ENCODE measurements at places on chromosomes 2 and 18.

- DNase-seq = no peak
Measured at GRCh38 chr18:62485684-62486083, 37.1 kb upstream of the ZCCHC2 start.

DNA sequence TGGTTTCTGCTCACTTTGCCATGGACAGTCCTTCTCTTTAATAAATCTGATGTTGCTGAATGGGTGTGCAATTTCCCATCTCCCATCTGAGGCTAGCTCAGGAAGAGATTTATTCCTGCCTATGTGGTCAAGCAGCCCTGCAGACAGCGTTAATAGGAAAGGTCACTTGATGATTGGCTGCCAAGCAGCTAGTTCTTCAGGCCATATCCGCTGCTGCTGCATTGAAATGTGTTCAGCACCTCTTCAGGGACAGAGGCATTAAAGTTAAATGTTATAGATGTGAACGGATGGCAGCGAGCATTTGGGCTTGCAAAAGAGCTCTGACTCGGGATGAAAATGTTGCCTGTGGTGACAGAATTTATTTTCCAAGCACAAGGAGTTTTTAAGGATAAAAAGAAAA, 474.2 kb downstream of the PIK3C3 start:
- no peak for DNase-seq

DNA sequence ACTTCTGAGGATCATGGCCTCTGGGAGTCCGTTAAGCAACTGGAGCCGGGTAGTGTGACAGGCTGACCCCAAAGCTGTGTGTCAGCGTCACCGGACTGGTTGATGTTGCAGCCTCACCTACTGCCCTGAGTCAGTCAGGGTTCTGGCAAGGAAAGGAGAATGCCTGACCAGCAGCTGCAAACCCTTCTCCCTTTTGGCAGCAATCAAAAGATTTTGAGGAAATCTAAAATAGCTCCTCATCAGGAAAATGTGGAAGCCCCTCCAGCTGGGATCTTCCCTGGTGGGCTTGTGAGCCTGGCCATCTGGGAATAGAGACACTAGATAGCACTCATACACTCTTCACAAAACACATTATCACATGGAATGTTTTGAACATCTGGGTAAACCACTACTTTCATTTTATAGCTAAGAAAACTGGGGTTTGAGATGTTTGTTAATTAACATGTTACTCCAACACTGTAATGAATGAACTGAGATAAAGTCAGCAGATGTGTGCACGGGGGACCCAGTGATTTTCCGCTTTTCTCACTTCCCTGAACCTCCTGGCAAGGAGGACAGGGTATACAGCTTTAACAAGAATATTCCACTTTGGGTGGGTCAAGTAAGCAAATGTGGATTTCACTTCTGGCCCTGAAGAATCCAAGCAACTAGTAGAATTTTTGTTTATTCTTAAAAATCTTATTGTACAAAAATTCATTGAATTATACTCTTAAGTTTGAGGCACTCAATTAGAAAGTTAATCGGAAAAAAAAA, 24.7 kb downstream of the CLUL1 start:
- no peak for DNase-seq

DNA sequence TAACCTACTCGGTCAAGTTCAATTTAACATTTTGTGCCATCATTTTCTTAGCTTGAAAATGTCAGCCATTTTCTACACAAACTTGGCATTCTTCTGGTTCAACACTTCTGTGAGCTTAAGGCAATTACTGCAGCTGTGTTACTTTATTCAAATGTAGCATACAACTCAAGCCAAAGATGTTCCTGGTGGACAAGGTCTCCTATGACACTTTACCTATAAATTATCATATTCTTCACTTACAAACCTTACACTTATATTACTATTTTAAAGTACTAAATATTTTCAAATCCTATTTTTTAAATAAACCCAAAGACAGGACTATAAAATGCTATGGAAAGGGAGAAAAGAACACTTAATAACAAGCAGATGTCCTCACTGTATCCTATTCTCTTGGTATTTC, 1045.3 kb downstream of the TSN start:
- DNase-seq = no peak

DNA sequence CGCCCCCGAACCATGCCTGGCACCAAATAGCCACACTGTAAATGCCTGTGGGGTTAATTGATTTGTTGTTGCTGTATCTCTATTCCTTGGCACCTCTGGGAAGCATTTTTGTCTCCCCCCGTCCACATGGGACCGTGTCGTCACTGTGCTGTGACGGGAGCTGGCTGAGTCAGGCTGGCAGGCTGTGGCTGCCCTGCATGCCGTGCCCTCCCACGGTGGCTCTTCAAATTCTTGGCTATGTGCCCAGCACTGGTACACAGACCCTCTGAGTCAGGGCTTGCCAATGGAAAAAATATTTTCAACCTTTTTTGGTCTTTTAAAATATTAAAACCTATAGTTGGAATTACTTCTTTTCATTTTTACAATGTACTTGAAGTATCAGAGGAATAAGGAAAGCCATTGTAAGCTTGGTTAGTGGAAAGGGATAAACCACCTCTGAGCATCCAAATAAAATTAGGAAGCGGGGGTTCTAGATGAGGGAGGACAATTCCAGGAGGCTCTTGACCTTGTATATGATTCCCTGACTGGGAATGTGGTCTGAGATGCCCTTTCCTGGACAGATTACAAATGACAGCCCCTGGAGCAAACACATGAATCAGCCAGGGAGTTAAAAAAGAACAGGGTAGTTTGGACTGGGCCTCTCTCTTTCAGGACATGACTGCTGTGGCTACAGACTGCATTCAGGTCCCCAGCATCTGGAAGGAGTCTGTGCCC, 59.4 kb downstream of the DGKD start:
- DNase-seq = peak; percentile 52

GRCh38 chr2:12603781-12604295, 112.9 kb upstream of the TRIB2 start:
- DNase-seq = no peak

DNA sequence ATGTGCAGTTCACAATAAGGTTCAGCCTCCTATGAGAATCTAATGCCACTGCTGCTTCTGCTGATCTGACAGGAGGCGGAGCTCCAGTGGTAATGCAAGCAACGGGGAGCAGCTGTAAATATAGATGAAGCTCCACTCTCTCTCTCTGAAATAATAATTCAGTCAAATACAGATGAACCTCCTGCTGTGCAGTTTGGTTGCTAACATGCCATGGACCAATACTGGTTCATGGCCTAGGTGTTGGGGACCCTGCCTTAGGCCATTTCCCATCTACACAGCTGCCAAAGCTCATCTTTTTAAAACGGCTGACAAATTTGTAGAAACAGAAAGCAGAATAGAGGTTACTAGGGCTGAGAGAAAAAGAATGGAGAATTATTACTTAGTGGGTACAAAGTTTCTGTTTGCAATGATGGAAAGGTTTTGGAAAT, 10.7 kb upstream of the HNRNPA3 start:
- DNase-seq = no peak

GRCh38 chr2:101921953-101922325, 69.8 kb upstream of the IL1R2 start:
- DNase-seq = no peak

- DNase-seq = no peak
Measured at GRCh38 chr18:11046140-11046539, 103.2 kb downstream of the PIEZO2 start.

DNA sequence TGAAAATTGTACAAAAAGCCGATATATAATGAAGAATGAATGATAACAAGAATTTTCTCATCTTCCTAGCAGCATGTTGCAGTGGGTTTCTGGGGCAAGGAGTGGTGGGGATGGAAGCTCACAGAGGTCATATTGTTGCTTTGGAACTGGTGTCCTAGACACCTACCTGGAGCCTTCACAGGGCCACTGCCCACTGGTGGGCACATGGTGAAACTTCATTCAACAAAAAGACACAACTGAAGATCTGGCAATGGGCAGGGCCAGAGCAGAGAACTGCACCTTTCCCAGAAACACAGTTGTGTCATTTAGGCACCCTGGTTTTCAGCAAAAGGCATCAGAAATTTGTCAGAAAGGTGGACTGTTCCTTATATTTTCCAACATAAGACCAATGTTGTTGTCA, 115.3 kb downstream of the FHOD3 start:
- DNase-seq = no peak

DNA sequence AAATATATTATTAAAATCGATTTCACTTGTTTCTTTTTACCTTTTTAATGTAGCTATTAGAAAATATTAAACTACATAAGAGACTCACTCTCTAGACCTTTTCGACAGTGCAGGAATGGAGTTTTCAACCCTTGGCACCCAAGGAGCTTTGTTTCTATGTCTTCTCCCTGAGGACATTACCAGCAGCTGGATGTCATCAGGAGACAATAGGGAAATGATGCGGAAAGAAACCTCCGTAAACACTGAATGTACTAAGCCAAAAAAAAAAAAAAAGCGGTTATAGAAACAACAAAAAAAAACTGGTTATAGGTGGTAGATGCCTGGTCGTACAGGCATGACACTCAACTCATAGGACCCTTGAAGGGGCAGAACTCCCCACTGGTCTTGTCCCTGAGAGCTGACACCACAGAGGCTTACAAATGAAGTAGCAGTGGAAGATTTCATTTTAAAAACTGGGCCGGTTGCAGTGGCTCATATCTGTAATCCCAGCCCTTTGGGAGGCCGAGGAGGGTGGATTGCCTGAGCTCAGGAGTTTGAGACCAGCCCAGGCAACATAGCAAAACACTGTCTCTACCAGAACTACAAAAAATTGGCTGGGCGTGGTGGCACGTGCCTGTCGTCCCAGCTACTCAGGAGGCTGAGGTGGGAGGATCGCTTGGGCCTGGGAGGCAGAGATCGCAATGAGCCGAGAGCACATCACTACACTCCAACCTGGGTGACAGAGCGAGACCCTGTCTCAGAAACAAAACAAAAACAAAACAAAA, 23.8 kb downstream of the THAP4 start:
- no peak for DNase-seq

GRCh38 chr18:7273301-7273921, 42.5 kb downstream of the LRRC30 start:
- no peak for DNase-seq

DNA sequence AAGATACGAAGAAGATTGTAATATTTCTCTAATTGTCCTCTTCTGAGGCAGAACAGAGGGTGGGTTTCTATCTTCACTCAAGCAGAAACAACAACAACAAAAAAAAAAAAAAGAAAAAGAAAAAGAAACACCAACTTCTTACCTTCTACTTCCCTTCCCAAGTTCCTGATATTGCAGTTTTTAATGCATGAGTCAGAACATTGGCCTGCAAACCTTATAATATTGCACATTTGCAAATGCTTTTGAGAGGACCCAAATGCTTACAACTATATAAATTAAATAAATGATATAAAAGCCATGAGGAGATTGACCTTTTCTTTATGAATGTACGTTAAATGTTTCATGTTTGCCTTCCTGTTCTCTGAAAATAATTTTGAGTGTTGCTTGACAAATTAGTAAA, 37.3 kb downstream of the PAX3 start:
- DNase-seq = no peak
